ENCODE measurements at places on chromosomes 12 and 14.

GRCh38 chr12:71947645-71948105 is 9.0 kb downstream of the TPH2 start:
- DNase-seq, result no peak

DNA sequence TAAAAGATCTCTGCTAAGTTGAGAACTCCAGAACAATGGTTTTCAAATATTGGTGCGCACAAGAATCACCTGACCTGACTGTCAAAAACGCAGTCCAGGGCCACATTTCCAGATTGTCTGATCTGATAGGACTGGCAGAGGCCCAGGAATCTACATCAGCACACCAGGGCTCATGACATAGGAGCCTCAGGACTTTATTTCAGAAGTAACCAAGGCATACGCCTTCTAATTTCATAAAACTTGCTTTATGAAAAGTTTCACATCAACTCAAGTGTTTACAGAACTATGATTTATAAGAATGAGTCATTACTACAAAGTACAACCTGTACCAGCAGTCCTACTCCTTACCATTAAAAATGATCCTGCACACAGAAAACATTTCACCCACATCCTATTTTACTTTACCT is 47.7 kb upstream of the PTPRO start:
- DNase-seq, result no peak

GRCh38 chr12:14950982-14951746 is 10.2 kb downstream of the ARHGDIB start:
- DNase-seq, result no peak

DNA sequence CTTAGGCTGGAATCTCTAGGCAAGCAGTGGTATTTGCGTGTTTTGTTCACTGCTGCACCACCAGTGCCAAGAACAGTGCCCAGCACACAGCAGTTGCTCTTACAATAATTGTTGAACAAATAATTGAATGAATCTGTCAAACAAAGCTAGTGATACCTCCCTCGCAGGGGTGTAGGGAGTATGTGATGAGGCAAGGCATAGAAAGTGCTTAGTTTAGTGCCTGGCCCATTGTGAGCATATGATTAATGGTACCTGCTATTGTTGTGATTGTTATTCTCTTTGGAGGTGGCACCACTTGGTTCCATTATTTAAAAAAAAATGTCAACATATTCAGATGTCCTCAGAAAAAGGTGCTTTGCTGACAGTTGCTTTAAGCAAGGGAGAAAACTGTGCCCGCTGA is 210.1 kb upstream of the TBX3 start:
- DNase-seq, result no peak

DNA sequence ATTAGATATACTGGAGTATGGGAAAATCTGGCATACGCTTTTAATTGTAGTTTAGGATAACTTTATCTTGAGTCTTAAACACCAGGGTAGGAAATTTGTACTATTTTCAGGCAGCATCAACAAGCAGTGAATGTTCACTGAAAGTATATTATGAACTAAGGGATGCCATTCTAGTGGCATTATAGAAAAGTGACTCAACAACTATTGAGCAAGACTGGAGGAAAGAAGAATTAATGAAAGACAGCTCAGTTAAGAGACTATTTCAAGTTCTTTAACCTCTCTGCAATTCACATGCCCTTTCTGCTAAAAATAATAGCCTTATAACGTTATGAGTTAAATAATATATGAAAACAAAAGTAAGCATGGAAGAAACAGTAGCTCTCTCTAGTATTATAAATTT is 343.1 kb downstream of the FSCB start:
- DNase-seq, result no peak

DNA sequence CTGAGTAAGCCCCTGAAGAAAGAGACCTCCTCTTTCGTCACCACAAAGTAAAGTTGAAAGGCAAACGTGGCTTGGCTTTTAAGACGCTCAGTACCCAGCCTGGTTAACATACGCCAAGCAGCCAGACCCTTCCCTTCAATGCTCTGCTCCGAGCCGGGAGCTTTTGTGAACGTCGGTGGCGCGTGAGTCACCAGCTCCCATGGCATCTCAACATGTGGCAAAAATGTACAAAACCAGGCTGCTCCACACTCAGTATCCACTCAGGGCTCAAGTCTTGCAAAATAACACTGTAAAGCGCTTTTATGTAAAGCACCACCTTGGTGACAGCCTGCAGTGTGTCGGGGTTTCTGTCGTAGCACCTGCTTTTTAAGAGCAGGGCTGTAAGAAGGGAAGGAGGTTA is 89.0 kb downstream of the SETD3 start:
- DNase-seq, result no peak

DNA sequence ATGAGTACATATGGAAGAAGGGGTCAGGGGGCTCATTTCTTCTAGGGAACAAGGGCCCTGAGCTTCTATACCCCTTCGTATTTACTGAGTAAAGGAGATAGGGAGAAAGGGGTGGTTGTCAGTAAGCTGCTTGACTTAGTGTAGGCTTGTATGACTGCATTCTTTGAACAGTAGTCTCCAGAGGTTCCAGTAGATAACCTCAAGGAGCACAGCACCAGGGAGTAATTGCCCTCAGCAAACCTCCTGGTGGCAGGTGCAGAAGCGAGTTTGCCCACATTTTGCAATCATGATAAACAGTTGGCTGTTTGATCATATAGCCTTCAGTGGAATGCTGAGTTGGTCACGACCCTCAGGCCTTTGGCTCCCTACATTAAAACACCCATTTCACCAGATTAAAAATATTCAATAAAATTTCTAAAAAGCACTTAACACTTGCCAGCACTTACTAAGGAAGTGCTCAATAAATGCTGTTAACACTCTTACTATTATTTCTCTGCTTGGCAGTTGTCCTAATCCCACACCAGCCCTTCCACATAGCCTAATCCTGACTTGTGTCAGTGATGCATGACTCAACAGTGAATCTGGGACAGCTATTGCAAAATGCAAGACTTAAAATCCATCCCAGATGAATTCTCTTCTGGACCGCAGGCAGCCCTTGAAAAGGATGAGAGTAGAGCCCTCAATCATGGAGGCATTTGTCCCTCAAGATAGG is 3.7 kb upstream of the DHRS4L2 start:
- no peak for DNase-seq

DNA sequence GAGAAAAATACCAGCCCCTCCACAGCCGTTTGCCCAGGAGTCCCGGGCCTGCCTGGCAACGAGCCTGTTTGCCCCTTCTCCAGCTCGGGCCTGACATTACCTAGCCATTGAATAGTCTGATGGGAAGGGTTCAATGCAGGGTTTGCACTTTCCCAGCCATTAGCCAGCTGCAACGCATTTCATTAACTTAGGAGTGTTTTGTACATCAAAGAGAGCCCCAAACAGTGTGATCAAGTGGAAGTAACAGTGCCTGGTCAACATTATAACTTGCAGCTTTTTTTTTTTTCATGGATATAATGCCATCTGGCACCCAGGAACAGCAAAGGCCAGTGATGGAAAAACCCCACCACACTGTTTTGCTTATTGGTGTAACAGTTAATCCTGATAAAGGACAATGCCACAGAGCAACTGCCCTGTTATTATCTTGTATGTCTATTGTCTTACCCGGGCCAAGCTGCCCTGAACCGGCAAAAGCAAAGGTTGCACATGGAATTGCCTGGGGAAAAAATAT is 38.0 kb downstream of the BTG1 start:
- DNase-seq, result no peak

DNA sequence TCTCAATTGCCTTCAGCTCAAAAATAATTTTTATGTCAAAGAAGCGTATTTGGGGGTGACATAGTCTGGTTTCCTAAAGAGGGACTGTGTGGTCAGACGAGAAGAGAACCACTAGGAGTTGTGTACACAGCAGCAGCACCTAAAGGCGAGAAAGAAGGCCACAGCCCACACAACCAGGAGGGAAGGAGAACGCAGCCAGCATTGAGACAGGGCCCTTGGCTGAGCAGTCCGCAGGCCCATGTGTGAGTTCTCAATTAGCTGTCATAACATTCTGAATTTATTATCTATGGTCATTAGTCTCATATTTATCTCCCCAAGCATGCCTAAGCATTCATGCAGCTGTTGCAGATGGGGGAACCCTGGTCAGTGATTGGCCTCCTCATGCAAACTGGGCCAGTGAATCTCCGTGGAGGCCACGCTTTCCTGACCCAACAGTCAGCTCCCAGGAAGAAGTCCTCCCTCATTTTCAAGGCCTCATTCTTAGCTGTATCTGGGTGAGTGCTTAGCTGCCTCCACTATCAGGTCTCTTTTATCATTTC is 81.2 kb upstream of the ATF7IP start:
- no peak for DNase-seq

- no peak for DNase-seq
Measured at GRCh38 chr14:104788873-104789663, 6.5 kb downstream of the AKT1 start.

GRCh38 chr12:88876857-88877256 is 296.6 kb upstream of the KITLG start:
- no peak for DNase-seq

DNA sequence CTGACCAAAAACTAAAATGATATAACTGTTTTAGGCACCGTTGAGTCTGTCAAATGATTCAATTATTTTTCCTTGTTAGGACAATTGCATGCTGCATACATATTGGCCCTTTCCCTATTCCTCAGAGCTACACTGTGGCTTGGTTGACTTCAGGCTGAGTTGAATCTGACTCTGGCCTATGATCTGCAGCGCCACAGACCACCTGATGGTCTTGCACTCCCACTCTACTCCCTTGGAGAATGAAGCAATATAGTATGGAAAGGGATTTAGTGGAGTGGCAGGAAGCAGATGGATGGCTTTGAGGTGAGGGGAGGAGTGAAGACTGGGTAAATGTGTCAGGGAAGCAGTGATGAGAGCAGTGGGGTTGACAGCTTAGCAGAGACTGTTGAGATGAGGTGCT is 579.0 kb upstream of the STXBP6 start:
- no peak for DNase-seq

- DNase-seq, result no peak
Measured at GRCh38 chr12:58346032-58346632, 404.8 kb downstream of the ATP23 start.

DNA sequence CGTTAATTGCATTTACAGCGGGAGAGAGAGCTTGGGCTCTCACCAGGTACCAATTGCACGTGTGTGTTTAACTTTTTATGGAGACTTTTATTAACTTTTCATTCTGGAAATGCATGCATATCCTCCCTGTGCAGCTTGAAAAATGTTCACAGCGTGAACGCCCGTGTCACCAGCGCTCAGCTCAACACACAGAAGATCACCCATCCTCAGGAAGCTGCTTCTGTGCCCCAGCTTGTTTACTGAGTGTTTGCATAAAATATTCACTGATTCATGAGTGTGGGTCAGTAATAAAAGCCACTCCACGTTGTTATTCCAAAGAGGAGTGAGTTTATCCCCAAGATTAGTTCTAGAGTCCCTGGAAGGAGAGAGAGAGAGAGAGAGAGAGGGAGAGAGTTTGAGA is 75.5 kb upstream of the FZD10 start:
- no peak for DNase-seq

DNA sequence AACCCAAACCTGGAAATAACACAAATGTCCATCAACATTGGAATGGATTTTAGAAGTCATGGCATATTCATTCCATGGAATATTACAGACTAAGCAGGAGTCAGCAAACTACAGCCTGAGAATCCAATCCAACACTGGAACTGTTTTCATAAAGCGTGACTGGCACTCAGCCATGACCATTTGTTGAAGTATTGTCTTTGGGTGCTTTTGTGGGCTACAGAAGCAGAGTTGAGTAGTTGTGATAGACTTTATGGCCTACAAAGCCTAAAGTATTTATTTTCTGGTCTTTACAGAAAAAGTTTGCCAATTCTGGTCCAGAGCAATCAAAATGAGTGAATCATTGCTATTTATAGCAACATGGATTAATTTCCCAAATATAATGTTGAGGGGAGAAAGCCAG is 34.5 kb upstream of the FRS2 start:
- DNase-seq, result no peak

DNA sequence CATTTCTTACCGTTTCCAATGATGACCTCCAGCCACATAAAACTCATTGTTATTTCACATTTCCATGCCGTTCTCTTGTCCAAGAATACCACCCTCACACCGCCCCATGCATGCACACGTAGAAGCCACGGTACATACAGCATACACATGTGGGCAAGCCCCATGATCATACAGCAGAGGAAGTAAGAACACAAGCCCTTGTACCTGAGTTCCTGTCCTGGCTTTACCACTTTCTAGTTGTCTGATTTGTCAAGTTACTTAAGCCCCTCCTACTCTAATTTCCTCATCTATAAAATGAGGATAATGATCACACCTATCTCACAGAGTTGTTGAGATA is 59.9 kb downstream of the DUSP16 start:
- no peak for DNase-seq

GRCh38 chr12:26848156-26848825 is 15.3 kb upstream of the ITPR2 start:
- DNase-seq, result no peak

GRCh38 chr12:104588047-104588920 is 131.5 kb downstream of the CHST11 start:
- no peak for DNase-seq

DNA sequence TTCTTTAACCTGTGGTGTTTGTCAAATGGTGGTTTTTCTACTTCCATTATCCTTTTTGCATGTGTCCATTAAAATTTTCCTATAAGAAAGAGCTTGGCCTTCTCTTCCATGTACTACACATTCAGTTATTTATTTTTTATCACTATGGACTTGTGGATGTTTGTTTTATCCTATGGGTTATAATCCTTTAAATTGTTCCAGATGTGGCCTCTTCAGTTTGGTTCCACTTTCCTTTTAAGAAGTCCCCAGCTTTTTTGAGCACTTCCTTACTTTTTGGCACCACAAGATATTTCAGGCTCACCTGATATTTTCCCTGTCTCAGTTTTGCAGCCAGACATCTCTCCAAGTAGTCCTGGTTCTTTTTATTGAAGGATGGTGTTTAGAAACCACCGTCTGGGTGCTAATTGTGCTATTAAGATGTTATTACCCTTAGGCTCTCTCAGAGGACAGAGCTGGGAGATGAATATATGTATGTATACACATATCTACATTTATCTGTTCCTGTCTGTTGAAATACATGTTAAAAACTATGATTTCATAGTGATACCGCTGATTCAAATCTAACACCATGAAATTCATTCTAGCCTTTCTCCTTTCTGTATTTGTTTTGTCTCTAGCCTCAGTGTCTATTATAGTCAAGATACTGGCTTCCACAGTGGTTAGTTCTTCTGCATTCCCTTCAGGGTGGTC is 408.5 kb upstream of the RGS6 start:
- DNase-seq, result no peak

DNA sequence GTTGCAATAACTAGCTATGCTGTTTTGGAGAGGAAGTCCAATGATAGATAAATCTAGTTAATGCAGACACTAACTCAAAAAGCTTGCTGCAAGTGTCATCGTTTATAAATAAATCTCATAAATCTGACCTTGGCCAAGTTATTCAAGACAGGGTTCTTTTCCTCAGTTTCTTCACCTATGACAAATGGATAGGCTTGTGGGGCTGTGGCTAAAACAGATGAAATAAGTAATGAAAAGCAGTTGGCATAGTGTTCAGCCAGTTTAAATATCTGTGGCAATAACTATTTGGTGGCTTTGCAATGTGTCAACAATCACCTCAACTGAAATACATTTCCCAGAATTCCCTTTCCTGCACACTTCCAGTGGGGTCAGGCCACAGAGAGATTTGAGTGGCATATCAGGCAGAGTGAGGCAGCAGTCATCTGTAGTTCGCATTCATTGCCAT is 169.9 kb downstream of the DYRK2 start:
- DNase-seq, result no peak

- no peak for DNase-seq
Measured at GRCh38 chr12:55729819-55730818, 1.3 kb upstream of the CD63 start.

GRCh38 chr14:58362798-58363412 is 32.8 kb upstream of the TOMM20L start:
- DNase-seq, result no peak

All from stimulated activated CD4-positive, alpha-beta T cell treated with anti-CD3 and anti-CD28 coated beads, Interleukin-4, amount 100 ng/mL, for 1 hour (primary cell).